ENCODE measurements at places on chromosomes 12 and 14.

GRCh38 chr14:81669308-81669707 is 135.7 kb upstream of the SEL1L start:
- DNase-seq: no peak

GRCh38 chr12:23236066-23236780 is 611.3 kb downstream of the ETNK1 start:
- DNase-seq: no peak

DNA sequence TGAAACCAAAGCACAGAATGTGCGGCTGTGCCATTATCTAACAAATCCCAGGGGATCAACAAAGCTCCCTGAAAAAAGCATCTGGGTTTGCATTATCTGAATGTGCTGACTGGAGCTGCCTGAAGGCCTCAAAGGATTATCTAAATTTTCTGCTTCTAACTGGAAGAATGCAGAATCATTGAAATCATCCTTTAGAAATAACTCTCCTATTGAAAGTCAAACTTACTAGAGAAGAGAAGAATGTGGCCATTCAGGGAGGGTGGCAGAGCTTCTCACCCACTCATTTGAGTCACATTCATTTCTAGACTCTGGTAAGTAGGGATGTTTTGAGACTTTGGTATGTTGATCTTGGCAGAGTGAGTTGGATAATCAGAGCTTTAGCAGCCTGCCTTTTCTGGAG is 220.6 kb upstream of the RGS6 start:
- peak; percentile 75 for DNase-seq

DNA sequence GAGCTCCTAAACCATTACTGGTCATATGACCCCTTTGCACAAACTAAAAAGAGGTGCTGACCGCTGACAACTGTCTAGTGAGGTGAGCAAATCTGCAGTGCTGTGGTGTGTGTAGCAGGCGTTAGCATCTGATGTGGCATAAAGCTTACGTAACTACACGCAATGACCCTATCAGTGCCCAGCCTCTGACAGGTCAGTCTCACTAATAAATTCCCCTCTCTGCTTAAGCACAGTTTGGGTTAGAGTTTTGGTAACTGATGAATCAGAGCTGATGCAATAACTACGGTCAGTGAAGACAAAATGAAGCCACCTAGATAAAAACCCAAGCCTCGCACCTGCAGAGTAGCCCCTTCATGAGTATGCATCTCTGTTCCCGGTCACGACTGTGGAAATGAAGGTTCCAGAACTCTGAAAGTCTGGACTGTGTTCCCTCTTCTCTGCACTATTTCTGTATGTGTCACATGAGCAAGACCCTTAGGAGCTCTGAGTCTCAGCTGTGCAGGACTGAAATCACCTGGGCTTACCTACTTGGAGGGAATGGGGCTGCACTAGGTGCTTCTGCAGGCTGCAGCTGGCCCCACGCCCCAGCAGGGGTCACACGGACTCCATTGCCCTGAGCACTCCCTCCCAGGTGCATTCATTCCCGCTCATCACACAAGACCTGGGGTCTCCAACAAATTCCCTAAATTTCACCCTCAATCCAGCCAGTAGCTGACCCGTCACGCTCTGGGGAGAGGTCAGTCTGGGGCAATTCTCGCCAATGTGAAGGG is 54.4 kb downstream of the RIMBP2 start:
- DNase-seq: no peak

- peak; percentile 85 for DNase-seq
Observed at GRCh38 chr12:104480826-104481440, 24.2 kb downstream of the CHST11 start.

- no peak for DNase-seq
Observed at GRCh38 chr12:63843254-63843720, 1.2 kb upstream of the SRGAP1 start.

- peak; percentile 60 for DNase-seq
Observed at GRCh38 chr14:104800015-104800770, 708 bp upstream of the ZBTB42 start.

- DNase-seq: no peak
Observed at GRCh38 chr12:47075192-47076084, 4.0 kb upstream of the PCED1B start.

GRCh38 chr14:75980856-75981255 is 939 bp downstream of the TGFB3 start:
- DNase-seq: no peak

- no peak for DNase-seq
Observed at GRCh38 chr12:51087818-51088217, 4.4 kb upstream of the CSRNP2 start.

All from M059J (cell line).